ENCODE measurements at places on chromosomes 13 and 19.

- DNase-seq, result no peak
Measured at GRCh38 chr13:105202354-105202753, 1333.1 kb downstream of the EFNB2 start.

DNA sequence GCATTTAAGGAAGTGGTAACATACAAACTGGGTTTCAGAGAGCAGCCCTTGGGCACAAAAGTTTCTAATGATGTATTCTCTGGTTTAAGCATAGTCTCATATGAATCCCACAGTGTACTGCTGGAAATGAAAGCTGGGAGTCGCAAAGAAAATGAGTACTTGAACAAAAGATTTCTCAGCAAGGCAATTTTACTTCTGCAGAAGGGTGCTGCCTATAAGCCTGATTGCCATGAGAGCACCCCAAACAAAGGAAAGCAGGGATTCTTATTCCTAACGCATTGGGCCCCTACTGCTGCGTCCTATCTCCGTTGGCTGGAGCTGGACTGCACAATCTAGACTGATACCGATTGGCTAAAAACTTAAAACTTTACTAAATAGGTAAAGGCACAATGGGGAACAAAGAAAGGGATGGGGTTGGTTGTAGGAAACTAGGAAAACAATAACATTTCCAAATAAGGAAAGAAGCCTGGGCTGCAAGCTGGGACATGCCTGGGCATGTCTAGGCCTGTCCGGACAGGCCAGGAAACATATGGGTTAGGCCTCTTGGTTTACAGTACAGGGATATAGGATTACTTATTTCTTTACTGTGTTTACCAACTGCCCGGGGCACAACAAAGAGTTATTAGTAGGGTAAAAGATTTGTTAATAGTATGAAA lies 27.4 kb upstream of the VN1R4 start:
- no peak for DNase-seq

DNA sequence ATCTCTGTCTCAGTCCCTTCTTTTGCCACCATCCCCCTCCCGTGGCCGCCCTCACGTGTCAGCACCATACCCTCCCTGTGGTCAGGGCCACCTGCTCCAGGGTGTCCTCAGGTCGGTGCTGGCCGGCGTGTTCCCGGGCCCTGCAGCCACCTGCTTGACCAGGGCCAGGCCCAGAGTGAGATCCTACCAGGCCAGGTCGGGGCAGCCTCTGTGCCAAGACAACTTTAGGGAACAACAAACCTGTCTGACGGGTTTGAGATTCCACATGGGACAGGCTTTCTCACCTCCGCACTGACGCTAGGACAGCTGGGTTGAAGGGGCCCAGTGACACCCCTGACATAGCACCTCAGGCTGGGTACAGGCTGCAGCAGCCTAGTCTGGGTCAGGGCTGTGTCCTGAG lies 7.5 kb upstream of the SBNO2 start:
- DNase-seq, result no peak

DNA sequence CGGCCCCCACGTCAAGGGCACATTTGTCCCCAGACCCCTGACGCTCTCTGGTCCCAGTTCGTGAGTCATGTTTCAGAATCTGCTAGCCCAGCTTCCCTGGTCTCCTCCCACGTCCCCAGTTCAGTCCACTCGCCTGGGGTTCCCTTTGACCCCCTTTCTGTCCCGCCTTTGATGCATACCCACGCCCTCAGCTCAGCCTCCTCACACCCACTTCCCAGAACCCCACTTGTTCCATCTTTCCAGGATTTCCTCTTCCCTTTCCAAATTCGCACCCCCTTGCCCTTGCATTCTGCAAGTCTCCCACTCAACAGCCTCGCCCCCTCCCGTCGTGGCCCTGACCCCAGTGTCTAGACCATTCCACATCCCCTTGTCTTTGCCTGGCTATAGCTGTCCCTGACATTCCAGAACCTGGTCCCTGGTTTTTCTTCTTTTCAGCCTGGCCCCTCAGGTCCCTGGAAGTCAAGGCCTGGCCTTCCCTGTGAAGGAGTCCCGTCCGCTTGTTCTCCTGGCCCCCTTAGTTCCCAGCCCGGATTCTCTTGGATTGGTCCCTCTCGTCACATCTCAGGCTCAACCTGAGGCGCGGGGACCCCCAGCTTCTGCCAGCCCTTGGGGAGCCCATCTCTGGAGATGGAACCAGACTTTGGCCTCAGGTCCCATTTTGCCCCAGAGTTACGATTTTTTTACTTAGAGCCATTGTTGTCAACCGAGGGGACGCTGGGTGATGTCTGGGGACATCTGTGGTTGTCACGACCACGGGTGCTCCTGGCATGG lies 1.3 kb downstream of the NCLN start:
- DNase-seq, result no peak

GRCh38 chr19:27929399-27929798 lies 1283.6 kb downstream of the UQCRFS1 start:
- DNase-seq, result no peak

DNA sequence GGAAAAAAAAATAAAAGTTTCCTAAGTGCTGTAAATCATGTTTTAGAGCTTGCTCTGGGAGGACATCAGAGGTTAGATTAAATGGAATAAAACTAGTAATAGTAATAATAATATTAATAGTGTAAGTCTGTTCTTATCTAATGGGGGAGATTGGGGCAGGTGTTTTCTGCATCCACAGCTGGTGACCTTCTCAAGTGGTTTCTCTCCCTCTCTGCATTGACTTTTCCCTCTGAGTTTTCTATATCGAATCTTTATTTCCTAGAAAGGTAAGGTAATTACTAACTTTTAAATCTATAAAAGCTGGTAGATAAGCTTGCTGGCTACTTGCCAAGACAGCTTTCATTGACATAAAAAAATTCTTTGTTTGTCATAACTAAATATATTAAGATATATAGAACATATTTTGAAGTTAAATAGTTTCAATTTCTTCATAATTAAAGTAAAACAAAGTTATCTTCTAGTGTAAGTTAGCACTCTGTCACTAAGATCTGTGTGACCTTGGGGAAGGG lies 49.6 kb upstream of the DIAPH3 start:
- DNase-seq, result no peak

- DNase-seq, result no peak
Measured at GRCh38 chr13:91882918-91883317, 484.5 kb downstream of the GPC5 start.

DNA sequence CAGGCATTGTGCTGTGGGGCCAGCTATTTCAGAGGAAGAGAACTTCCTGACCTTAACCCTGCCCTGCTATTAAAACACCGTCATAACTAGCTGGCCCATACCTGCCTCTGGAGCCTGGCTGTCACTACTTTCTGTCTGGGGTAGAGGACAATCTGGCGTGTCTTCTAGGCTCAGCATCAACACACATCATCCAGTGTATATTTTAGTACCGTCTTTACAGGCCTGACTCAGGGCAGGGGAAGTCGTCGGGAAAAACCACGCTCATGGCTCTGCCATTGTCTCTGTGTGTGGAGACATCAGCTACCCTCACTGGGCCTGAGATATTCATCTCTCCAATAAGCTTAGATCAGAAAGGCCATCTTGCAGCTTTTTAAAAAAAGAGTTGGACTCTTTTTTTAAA lies 151.1 kb downstream of the KATNAL1 start:
- DNase-seq, result no peak

- DNase-seq, result no peak
Measured at GRCh38 chr19:56114051-56114777, 6.9 kb downstream of the ZNF787 start.

DNA sequence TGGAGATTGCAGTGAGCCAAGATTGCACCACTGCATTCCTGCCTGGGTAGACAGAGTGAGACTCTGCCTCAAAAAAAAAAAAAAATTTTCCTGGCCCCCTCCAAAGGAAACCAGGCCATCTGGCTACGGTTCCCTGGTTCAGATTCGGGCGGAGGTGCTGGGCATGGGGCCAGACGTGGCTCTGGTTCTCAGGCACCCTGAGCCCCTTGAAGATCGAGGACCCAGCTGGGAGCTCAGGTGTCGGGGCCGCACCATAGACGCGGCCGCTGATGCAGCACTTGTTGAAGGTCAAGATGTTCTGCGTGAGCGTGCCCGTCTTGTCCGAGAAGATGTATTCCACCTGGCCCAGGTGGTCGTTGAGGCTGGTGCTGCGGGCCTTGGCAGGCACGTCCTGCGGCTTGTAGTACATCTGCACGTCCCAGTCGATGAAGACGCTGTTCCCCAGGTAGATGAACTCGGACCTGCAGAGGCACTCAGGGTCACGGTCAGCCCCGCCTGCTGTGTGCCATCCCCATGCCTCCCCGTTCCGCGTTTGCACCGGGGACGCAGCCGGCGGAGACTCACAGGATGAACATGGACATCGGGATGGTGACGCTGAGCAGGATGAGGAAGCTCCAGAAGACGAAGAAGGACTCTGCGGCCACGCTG lies 12.3 kb downstream of the ATP8B3 start:
- DNase-seq, result no peak

DNA sequence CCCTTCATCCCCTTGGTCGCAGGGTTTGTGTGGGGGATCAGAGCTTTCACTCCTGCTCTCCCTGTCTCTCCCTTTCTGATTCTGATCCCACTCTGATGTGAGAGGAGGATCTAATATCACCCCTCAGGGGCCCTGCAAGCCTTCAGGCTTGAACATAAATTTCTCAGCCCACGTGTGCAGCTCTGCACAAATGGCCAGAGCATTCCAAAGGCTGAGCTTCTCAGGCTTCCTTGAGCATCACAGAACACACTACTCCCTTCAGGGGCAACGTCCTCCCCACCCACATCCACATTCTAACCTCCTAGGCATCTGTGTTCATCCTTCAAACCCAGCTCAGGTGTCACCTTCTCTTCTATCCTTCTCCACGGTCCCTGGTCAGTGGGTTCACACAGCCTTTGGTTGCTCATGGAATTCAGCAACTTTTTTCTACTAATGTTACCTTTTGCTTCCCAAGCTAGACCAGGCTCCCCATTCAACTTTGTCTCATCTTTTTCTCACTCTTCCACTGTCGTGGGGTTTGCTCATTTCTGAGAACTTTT lies 24.4 kb upstream of the DOCK9 start:
- DNase-seq, result no peak

GRCh38 chr13:44092078-44092970 lies 212.6 kb downstream of the LACC1 start:
- no peak for DNase-seq

DNA sequence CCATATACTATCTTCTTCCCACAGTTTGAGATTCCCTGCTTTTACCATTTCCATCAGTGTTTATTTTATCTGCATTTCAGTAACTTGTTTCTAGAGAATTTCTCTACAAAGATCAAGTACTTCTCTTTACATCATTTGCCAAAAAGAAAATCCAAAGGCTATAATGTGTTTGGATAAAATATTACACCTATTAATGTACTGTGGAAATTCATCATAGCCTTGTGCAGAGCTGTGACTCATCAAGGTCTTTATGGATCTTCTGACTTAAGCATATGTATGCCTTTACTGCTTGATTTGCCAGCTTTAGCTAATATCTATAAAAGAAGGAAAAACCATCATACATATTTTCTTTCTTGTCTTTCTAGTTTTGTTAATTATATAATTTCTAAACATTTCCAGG lies 9.6 kb upstream of the HTR2A start:
- no peak for DNase-seq

- no peak for DNase-seq
Measured at GRCh38 chr13:91375116-91375729, 23.2 kb upstream of the GPC5 start.

DNA sequence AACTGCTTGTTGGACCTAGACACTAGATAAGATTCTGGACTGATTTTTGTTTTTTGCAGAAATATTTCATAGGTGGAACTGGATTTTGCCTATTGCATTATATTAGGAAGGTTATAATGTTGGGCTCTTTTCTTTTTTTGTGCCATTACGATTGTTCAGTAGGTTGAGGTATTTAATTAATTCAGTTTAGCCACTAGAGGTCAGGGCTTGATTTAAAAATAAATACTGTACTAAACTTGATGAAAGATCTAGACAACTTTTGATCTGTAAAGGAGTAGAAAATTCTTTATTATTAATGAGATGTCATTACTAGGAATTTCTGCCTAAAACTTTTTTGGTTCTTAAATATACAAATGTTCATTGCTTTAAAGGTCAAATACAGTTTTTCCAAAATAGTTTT lies 15.2 kb upstream of the SUPT20H start:
- DNase-seq, result no peak

GRCh38 chr13:107553838-107554237 lies 661.5 kb downstream of the LIG4 start:
- DNase-seq, result no peak

DNA sequence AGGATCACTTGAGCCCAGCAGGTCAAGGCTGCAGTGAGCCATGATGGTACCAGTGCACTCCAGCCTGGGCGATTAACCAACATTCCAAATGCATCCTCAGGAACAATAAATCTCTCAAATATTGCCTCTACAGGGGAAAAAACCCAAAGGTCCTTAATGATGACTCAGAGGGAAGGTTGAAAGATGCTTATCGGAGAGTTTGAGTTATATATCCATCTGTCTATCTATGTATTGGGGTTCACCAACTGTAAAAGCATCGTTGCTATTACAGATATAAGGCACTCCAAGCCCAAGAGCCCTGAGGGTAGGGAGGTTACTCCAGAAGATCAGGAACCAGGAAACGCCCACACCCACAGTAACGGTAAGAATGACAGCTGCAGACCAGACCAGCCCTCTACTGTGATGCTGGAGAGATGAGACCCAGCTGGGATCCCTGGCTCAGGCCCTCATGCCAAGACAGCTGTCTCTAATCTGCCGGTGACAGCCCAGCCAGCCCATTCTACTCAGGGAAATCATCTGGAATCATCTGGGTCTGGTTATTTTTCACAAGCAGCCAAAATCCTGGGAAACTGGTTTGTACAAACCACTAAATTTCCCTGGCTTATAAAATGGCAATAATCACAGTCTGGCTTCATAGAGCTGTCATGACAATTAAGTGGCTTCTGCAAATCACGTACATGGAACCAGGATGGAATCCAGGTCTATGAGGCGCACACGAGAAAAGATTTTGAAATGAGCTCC lies 23.8 kb downstream of the TEX101 start:
- DNase-seq, result no peak

DNA sequence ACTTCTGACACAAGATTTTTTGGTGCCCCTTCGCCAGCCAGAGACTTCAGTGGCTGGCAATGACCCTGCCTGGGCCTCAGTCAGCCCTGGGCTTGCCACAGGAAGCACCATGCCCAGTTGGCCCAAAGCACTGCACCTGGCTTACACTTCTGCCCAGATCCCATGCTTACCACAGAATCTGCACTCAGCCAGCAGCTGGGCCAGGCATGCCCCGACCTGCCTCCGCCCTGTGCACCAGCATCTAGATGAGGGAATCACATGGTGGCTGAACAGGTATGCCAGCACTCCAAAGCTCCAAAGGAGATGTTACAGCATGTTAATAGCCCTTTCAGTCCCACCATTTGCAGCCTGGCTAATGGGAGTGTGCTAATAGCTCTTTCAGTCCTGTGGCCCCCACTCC lies 690.9 kb downstream of the SLITRK6 start:
- no peak for DNase-seq

GRCh38 chr19:41753936-41754529 lies 1.3 kb upstream of the CEACAM6 start:
- peak; percentile 54 for DNase-seq

- no peak for DNase-seq
Measured at GRCh38 chr13:79404361-79404760, 1.7 kb downstream of the RBM26 start.

DNA sequence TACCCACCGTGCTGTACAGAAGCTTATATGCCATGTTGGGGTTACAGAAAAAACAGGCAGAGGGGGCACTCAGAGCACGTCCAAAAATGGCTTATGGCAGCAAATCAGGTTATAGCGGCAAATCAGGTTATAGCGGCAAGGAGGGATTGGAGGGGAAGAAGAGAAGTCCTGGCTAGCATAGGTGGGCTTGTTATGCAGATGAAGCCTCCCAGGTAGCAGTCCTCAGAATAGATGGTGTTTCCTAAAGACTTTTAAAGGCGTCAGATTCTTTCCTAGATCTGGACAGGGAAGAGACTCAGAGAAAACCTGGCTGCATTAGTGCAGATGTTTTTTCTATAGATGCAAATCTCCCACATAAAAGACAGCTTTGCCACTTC lies 19.8 kb upstream of the PLEKHF1 start:
- no peak for DNase-seq

All from activated T-helper 9 cell treated with anti-CD3 and anti-CD28 coated beads, Interleukin-2, amount 50 U/mL, for 16 hours (primary cell).